ENCODE measurements at places on chromosomes 2 and 18.
A peak's percentile ranks its signal among the peaks of the same experiment; 100 is the strongest.

GRCh38 chr2:239716009-239716408 is 309.1 kb downstream of the NDUFA10 start:
- no peak for DNase-seq

- DNase-seq, result peak; percentile 53
Measured at GRCh38 chr2:6866275-6866671, 566 bp upstream of the CMPK2 start.

GRCh38 chr18:79786304-79786703 is 11.4 kb upstream of the KCNG2 start:
- no peak for DNase-seq

- no peak for DNase-seq
Measured at GRCh38 chr2:17272170-17272569, 246.1 kb downstream of the RAD51AP2 start.

GRCh38 chr18:63836456-63836855 is 51.0 kb upstream of the SERPINB2 start:
- no peak for DNase-seq

DNA sequence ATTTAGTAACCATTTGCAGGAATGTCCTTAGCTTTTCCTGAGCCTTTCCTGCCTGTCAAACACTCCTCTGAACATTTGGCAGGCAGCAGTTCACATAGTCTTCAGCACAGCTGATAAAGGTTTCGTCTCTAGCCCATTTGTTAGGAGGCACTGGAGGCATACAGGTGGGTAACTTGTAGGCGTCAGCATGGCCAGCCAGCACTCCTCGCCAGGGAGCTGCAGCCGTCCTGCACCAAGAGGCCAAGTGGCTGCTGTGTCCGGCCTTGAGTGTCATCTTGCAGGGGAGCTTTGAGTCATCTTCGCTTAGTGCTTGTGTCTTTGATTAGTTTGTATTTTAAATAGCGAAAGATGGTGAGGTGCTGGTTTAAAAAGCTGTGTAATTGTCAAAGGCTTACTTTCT is 120.3 kb upstream of the NFATC1 start:
- no peak for DNase-seq

DNA sequence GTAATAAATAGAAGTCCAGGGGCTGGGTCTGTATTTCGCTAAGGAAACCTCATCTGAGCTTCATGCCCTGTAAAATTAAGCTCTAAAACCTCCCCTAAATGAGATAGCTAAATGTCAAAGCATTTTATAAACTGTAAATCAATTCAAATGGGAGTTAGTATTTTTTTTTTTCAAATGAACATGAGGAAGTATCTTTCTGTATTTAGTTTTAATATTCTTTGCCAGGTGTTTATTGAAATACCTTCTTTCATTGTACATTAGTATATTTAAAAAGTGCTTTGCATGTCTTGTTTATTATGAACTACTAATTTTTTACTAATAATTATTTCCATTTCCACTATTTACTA is 47.7 kb downstream of the ATIC start:
- DNase-seq, result no peak

- DNase-seq, result no peak
Measured at GRCh38 chr18:13387855-13388548, 169.4 kb downstream of the LDLRAD4 start.

GRCh38 chr2:134836986-134837385 is 1.4 kb upstream of the ACMSD start:
- DNase-seq, result no peak

DNA sequence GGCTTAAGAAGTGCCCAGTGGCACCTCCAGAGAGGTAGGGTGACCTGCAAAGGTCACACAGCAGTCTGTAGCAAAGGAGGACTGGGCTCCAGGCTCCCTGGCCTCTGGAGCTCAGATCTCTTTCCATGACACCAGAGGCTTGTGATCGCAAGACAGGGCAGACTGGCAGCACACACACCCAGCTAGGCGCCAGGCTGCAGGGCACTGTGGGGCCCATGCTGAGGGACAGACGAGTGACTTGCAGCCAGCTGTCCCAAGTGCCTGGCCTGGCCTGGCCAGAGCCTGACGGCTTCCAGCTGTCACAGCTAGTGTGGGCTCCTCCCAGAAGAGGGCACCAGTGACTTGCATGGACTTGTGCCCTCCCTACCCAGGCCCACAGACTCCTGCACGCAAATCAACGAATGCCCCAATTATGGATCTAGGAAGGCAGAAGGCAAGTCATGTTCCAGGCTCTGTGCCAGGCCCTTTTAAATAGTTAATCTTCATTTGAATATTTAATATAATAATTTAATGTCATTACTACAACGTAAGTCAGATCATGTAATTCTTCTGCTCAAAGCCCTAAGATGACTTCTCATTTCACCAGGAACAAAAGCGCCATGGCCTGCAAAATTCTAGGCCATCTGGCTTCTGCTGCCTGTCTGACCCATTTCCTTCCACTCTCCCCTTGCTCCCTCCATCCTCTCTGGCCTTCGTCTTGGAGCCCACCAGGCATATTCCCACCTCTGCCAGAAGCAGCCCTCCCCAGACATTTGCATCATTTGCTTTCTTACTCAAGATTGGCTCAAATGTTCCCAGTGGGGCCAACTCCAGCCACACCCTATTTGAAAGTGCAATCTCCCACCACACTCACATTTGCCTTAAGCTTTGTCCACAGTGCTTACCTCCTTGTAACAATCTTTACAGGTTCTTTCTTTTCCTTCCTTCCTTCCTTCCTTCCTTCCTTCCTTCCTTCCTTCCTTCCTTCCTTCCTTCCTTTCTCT is 3.7 kb upstream of the SPEG start:
- DNase-seq, result no peak

DNA sequence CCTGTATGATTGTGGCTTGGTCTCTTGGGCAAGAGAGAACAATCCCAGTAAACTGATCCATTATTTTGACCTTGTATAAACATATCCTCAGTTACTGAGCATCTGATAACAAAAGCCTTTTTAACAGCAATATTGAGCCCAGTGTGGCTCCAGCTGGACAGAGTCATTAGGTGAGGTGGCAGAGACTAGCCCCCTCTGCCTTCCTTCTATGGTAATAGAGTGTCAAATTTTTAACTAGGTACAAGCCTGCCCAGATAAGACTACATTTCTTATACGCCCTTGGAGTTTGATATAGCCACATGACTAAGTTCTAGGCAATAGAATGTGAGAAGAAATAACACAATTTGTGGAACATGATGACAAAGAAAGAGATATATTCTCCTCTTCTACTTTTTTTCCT is 56.2 kb downstream of the HNMT start:
- no peak for DNase-seq

GRCh38 chr2:139217641-139218040 is 437.5 kb upstream of the NXPH2 start:
- no peak for DNase-seq

DNA sequence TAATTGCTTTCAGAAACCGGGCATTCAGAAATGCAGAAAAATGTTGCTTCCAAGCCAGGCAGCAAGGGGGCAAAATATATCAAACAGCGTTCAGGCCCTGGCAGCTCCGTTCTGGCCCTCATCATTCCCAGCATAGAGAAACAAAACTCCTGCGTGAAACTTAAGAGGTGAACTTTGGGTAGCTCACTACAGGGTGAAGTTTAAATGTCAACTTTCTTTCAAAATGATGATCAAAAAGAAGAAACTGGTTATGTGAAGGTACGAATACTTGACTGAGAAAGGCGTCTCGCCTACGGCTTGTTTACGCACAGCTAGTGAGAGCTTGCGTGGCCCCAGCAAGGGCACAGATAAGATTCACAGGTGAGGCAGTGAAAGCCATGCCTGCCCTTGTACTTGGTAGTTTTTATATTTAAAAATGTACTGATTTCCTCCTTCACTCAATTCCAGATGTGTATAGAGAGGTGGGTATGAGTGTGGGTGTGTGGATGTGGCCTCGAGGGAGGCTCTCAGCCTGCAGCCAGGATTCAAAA is 127.5 kb downstream of the NFATC1 start:
- DNase-seq, result no peak

DNA sequence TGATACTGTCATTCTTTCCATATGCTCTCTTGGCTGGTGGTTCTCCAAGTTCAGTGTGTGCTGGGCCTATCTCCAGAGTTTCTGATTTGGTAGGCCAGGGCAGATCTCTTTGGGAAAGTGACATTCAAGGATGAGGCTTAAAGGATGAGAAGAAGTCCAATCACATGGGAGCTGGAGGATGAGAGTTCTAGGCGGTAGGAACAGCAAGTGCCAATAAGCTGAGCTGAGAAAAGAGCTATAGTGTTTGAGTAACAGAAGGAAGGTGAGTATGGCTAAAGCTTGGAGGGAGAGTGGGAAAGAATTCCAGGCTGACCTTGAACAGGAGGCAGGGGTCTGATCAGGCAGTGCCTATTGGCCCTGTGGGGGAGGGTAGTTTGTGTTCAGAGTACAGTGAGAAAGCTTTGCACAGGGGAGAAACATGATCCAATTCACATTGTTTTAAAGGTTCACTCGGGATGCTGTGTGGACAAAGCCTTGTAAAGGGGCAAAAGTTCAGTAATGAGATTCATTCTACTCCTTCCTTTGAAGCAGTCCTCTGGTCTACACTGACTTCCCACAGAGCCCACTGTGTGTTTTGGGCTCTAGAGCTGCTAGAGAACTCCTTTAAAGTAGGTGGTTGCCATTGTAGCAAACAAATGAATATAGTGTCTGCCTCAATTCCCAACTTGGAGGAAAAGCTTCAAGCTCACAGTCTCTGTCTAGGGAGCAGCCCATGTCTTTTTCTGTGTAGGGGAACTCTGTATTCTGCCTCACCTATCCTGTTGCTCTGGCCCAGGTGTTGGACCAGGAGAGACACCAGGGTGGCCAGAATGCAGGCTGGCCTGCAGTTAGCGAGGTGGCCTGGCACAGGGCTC is 81.8 kb downstream of the FASTKD2 start:
- no peak for DNase-seq

DNA sequence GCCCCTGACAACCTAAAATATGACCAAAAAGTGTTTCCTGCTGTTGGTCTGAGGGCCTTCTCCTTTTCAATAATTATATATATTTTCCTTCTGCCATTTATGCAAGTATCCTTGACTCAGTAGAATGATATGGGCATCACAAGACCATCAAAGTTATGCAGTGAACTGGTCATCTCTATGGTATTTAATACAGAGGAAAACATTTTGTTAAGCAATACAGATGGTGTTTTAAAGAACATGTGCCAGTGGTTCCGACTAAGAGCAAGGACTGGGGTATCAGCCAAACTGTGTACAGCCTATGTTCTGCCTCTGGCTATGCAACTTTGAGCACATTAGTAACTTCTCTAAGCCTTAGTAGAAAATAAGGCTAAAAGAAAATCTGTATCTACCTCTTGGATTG is 179.0 kb downstream of the TRABD2A start:
- no peak for DNase-seq

- peak; percentile 14 for DNase-seq
Measured at GRCh38 chr2:13581471-13581870, 864.7 kb downstream of the TRIB2 start.

- no peak for DNase-seq
Measured at GRCh38 chr2:166944909-166945308, 56.6 kb downstream of the XIRP2 start.

GRCh38 chr18:74468547-74469061 is 11.5 kb upstream of the DIPK1C start:
- no peak for DNase-seq

- DNase-seq, result no peak
Measured at GRCh38 chr2:166344286-166345113, 31.2 kb downstream of the SCN9A start.

DNA sequence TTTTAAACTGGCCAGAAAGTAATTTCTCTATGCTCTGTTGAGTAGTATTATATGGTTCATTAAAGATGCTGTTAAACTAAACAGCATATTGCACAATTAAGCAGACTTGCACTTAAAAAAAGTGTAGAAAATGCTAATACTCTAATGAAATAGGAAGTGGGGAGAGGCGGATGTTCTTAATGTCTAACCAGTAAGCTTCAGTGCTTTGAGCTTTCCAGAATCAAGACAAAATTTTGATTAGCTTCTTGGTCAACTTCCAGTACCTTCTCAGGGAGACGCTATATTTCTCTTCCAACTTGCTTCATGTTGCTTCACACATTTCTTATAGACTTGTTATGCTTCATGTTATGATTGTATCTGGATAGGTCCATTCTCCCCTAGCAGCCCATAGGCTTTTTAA is 89.1 kb downstream of the MAP2 start:
- no peak for DNase-seq

DNA sequence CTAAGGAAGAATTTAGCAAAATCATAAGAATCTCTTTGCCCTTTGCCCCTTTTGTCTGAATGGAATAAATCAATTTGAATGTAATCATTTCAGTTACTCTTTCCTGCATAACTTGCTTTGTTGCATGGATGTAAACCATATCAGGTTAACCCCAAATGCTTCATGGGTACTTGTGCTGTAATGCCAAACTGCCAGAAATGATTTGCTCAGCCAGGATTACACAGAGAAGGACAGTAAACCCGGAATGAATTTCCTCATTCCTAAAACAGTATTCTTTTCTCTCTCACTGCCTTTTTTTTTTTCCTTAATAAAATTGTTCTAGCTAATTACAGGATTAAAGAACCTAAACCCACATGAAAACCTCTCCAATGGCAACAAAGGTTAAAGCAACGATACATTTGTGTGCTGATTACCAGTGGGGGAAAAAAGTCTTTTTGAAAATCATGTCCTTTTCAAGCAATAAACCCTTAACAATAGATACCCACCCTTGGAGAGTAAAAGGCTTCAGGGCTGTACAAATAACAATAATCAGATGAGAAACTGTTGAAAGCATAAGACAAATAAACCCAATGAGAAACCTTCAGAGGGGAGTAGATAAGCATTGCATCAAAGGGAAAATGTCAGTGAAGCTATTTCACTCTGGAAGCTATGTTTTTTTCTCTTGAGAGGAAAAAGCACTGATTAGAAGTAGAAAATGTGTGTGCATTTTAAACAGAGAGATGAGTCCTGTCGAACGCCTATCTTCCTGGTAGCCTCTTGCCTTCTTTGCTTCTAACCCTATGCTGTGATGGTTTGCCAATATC is 275.3 kb downstream of the CDH2 start:
- no peak for DNase-seq

- DNase-seq, result no peak
Measured at GRCh38 chr2:236583621-236584203, 14.1 kb downstream of the ACKR3 start.

- DNase-seq, result no peak
Measured at GRCh38 chr2:117760916-117761315, 53.6 kb upstream of the DDX18 start.

DNA sequence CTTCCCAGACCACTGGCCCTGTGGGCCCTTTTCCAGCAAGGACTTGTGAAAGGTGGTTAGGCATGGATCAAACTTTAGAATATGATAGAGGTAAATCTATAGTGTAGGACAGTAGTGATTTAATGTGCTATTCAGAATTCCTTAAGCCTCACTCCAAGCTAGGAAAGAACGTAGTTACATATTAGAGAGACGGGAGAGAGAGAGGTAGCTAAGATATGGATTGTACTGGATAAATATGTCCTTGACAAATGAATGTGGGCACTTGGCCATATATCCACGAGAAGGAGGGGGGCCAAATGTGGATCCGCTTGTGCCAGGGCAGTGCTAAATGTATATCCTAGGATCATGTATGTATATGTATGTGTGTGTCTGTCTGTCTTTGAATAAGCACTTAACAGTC is 6.5 kb downstream of the KCNJ3 start:
- no peak for DNase-seq

GRCh38 chr2:54709336-54709809 is 14.1 kb upstream of the EML6 start:
- DNase-seq, result no peak

All from GDM1 (cell line).